ENCODE measurements at places on chromosomes 12 and 14. TPM values are rescaled to one million over a fixed set of nuclear protein-coding genes. Genes with fewer than 3 reads are reported as not detected.

KERA gene
- polyA plus RNA-seq, result not detected

TIGAR gene
- polyA plus RNA-seq, result 20.7 TPM

NR1H4 gene
- not detected for polyA plus RNA-seq

STAC3 gene
- 0.85 TPM for polyA plus RNA-seq

SLCO1B3 gene
- not detected for polyA plus RNA-seq

PLEKHD1 gene
- polyA plus RNA-seq, result not detected

PCNX4 gene
- polyA plus RNA-seq, result 20.5 TPM

CLMN gene
- polyA plus RNA-seq, result 1.9 TPM

BEST3 gene
- 0.06 TPM for polyA plus RNA-seq

EIF2B2 gene
- 76.5 TPM for polyA plus RNA-seq

FIGNL2 gene
- polyA plus RNA-seq, result 0.01 TPM

NAA30 gene
- polyA plus RNA-seq, result 8.4 TPM

SLC16A7 gene
- 0.17 TPM for polyA plus RNA-seq

TPH2 gene
- polyA plus RNA-seq, result not detected

CIPC gene
- polyA plus RNA-seq, result 3.0 TPM

KCNH5 gene
- not detected for polyA plus RNA-seq

LRRC9 gene
- polyA plus RNA-seq, result not detected

INSM2 gene
- polyA plus RNA-seq, result not detected

L2HGDH gene
- polyA plus RNA-seq, result 3.7 TPM

WNT1 gene
- polyA plus RNA-seq, result not detected

All from foreskin keratinocyte (primary cell).